ENCODE measurements at places on chromosomes 11 and 22.
A peak's percentile ranks its signal among the peaks of the same experiment; 100 is the strongest.

DNA sequence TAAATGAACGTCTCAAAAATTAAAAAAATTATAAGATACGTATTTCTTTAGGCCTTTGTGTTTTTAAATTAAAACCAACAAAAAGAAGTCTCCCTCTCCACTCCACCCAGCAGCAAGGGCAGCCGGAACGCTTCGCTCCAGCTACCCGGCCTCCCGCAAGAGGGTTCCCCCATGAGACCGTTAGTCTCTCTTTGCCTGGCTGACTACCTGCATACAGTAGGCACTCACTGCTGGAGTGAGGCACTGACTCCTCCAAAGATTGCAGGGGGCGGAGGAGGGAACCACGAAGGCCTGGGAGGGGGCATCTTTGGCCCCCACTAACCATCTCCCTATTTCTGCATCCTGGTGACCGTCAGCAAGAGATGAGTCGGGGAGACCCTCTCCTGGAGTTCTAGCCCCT is 10.1 kb downstream of the CBX6 start:
- DNase-seq = no peak

GRCh38 chr22:32765132-32765618 is 36.3 kb upstream of the TIMP3 start:
- no peak for DNase-seq

DNA sequence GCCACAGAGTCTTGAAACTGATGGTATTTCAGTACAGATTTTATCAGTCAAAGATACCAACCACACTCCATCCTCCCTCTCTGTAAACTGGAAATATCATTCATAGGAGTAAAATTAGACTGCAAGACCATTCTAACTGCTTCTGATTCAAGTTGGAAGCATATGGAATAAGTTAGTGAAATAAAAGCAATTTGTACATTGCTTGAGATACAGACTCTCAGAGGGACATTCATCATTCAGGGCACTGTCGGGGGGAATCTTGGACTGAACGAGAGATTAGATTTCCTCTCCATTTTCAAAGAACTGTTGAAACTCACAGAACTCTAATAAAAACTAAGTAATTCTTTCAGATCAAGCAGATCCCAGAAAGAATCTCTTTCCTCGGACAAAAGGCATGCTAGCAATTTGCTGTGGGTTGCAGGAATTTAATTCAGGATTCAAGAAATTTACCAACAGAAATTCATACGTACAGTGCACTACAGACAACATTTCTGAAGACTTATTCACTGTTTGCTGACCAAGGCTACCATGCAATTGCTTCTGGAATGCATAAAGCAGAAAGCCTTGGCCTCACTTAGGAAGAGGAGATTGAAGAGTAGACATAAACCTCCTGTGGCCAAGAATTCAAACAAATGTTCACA is 34.1 kb downstream of the PAMR1 start:
- DNase-seq = peak; percentile 21

- no peak for DNase-seq
Measured at GRCh38 chr11:36312611-36313472, 16.8 kb downstream of the PRR5L start.

GRCh38 chr22:43796567-43796966 is 15.5 kb downstream of the EFCAB6 start:
- DNase-seq = peak; percentile 54

DNA sequence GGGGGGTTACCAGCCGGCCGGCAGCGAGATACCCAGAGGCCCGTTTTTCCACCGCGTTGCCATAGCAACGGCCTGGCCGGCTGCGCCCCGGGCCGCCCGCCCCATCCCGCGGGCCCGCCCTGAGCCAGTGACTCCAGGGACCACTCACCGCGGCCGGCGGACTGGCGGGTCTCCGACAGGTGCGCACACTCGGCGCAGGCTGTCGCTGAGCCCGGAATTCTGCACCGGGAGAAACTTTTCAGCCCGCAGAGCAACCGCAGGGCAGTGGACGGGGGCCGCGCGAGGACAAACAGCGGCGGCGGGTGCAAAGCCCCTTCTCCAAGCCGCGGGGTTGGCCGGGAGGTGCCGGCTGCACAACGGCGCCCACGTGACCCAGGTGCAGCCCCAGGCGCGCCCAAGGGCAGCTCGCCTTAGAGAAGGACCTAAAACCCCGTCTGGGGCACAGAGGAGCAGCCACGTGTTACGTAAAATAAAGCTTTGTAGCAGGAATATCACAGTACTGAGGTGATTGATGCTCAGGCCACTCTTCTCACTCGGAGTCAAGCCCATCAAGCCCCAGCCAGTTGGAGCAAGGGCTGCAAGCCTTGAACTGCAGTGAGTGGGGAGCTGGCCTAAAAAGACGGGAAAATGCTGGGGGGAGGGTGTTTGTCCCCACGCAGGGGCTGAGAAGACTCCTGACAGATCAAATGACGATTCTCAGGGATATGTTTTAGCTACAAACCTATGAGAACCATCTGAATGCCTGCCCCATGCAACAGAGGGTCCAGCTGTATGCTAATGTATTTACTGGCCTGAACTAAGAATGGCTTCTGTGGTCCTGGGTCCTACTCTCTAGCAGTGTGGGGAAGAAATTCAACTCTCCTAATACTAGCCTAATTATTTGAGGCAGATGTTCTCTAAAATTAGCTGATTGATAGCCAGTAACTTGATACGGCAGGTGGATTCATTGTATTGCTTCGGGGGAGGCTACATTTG is at the start of gene STK33:
TSS of gene STK33 (minus strand) at position 294 of the 975 bp plus-strand sequence. CDS start 119,323 bp downstream, outside the sequence.
- DNase-seq = peak; percentile 82

GRCh38 chr11:117855186-117855845 is 21.1 kb downstream of the FXYD6 start:
- peak; percentile 38 for DNase-seq

DNA sequence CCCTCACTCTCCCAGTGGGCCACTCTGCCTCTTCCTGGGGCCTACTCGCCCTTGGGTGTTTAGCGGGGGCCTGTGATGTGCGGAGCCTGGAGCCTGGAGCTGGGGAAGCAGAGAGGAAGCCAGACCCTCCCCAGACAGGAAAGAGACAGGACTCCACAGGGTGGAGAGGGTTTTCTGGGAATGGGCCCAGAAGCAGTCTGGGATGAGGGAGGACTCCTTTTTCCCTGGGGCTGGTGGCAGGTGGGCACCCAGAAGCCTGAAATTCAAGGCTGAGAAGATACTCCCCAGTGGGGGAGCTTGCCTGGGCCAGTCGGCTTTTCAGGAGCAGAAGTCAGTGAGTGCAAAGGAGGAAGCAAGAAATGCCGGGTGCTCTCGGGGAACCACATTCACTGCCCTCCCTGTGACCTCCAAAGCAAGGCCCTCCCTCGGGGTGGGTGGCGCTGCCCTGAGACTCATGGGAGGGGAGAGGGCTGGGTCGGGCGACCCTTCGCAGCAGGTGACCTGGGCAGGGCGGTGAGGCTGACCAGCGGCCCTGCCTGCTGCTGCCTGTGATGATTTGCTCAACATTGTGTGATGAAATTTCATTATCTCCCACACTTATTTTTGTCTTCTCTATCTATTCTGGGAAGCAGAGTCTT is 1377.4 kb downstream of the BRD1 start:
- DNase-seq = no peak

DNA sequence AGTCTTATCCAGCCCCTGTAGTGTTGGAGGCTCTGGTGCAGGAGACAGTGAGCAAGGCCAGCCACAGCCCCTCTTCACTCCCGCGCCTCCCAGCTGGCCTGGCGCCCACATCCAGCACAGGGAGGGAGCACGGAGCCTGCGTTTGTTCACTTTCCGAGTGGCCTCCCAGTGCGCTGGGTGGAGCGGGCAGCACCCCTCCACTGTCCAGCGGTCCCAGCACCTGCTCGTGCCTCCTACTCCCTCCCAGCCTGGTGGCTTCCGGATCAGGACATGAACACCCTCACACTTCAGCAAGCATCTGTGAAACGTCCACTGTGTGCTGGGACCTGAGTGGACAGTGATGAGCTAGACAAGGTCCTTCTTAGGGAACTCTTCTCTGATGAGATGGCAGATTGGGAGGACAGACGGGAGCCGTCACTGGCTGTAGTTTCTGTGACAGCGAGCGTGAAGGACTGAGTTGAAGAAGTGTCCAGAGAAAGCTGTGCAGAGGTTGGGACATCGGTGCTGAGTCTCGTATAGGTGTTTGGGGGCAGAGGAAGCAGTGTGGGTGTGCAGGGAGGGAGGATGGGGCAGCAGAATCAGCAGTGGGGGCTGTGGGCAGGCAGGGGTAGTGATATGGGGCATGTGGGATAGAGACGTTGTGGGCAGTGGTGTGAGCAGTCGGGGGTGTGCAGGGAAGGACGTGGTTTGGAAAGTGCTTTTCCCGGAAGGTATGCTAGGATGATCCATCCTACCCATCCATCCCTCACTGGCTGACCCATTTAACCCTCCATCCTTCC is 256.8 kb downstream of the TBC1D22A start:
- DNase-seq = no peak

- DNase-seq = no peak
Measured at GRCh38 chr11:64703048-64703447, 19.9 kb downstream of the NRXN2 start.

GRCh38 chr22:34038801-34039555 is 118.7 kb upstream of the LARGE1 start:
- DNase-seq = no peak

DNA sequence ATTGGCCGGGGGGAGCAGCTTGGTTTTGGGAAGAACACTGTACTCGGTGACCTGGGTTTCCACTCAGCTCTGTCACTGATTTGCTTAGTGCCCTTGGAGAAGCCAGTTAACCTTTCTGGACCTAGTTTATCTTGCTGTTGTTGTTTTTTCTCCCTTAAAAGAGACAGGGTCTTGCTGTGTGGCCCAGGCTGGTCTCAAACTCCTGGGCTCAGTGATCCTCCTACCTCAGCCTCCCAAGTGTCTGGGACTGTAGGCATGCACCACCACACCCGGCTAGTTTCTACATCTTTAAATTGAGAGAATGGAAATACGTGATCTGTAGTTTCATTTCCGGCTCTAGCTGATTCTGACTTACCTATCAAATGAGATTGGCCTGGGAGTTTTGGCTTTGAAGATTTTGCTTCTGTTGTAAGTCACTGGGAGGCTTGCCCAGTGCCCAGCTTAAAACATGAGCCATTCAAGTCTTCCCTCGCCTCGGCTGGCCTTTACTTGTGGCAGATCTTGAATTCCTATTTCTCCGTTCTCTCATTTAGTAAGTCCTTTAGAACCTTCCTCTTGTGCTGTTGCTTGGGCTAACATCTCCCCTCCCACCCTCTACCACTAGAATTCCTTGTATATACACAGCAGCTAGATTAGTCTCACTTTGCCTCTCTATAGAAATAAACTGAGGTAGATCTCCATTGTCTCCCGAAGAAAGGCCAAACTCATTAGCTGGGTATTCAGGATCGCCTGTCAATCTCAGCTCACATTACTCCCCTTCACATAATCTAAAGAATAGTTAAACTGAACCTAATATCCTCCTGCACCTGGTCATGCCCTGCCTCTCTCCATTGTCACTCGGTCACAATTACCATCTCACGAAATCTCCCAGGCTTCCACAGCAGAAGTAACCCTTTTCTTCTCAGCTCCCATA is 87.7 kb upstream of the SLC25A18 start:
- DNase-seq = no peak

DNA sequence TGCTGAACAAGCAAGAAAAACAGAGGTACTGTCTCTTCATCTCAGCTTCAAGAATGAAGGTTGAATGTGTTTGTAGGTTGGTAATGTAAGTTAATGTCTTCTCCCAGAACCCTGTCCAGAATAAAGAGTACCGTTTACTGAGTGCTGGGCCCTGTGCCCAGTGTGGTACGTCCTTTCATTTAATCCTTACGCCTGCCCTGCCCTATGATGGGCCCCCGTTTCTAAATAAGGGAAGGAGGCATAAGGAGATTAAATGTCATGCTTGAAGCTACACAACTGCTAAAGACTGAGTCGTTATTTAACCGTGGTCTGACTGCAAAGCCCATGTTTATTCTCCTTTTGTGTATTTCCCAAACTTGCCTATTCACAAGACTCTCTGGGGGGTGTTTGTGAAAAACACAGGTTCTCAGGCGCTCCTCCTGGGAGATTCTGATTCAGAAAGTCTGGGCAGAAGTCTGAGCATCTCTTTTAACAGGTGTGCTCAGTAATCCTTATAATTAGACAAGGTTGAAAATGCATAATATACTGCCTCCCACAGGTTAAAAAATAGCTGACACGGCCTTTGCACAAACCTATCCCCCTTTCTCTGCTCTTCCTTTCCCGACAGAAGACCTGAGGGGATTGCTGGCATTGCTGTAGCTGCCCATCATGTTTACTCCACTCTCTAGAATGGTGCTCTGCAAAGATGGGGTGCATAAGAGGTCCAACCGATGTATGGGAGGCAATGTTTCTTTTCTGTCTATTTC is 56.3 kb upstream of the ZBTB44 start:
- no peak for DNase-seq

- DNase-seq = no peak
Measured at GRCh38 chr22:41480397-41480735, 11.4 kb downstream of the ACO2 start.

GRCh38 chr11:84541731-84542340 is 1085.3 kb downstream of the DLG2 start:
- no peak for DNase-seq

DNA sequence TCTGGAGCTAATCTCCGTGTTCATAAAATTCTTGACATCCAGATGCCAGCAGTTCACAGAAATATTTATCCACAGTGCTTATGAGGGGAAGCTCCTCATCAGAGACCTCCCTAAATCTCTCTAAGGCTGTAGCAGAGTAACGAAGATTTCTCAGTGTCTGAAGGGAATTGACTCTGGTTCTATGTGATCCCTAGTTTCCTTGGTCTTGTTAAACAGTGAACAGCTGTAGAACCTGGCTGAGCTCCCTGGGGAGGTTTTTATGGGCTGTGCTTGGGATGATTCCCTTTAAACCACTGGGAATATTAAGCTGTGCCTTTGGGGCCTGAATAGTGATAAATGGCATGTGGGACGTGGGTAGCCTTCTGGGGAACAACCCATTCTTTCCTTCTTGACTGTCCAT is 43.7 kb upstream of the ARHGAP20 start:
- no peak for DNase-seq

DNA sequence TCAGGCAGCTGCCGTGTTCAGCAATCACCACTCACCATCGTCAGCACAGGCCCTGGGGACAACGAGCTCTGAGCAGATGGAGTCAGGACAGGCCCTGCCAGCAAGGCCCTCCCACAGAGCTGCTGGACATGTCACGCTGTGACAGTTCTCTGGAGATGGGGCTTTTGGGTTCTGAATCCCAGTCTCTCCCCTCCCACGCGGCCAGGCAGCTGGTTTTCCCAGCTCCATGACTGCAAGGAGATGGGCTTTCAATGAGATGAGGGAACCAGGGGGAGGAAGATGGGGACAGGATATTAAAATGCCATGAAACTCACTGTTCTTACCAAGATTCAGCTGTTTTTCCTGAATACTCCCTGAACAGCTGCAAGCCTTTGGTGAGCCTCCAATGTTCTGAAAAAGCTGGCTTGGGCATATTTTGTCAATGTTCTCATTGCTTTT is 305.9 kb downstream of the BRD1 start:
- no peak for DNase-seq

GRCh38 chr22:37672920-37673455 is 2.4 kb upstream of the LGALS1 start:
- no peak for DNase-seq
